Kidney (tissue), 22 donors: ENCODE measurements at places on chromosomes 6 and 20. TPM values are rescaled to one million over a fixed set of nuclear protein-coding genes. Genes with fewer than 3 reads are reported as not detected.

The PARD6B gene
- 9.2 TPM for polyA plus RNA-seq

The SLC29A1 gene
- polyA plus RNA-seq, result 50.1 TPM

The DLK2 gene
- polyA plus RNA-seq, result not detected

DNA sequence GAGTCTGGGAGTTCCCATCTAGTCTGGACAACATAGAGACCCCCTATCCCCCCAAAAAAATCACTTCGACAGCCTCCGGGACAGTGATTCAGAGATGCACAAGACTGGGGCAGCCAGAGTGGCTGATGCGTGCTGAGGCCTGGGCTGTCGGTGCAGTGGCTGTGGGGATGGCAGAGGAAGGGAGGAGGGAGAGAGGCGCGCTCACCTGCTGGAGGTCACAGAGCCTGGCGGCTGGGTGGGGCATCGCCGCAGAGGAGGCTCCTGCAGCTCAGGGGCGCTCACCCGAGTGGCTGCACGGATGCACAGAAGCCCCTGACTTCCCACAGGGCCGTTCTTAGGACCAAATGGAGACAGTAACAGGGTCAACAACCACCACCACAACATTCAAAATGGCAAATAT, 182.8 kb downstream of the SMOC2 start:
- no peak for DNase-seq

DNA sequence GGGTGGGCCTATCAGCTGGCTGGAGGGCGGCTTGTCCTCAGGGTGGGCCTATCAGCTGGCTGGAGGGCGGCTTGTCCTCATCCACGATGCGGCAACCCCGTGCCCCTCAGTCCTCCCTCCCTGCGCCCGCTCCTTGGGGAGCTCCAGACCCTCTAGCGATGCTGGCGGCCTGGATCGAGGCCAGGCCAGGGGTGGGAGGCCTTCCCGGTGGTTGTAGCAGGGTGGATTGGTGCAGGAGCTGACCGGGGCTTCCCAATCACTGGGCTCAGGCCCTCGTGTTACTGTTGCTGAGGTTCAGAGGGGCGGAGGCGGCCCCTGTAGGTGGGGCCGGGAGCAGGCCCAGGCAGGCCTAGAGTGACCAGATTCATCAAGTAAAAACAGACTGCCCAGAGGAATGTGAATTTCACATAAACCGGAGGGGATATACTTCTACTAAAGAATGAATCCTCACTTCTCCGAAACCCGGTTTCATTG, 8.8 kb downstream of the SLC17A9 start:
- no peak for DNase-seq

DNA sequence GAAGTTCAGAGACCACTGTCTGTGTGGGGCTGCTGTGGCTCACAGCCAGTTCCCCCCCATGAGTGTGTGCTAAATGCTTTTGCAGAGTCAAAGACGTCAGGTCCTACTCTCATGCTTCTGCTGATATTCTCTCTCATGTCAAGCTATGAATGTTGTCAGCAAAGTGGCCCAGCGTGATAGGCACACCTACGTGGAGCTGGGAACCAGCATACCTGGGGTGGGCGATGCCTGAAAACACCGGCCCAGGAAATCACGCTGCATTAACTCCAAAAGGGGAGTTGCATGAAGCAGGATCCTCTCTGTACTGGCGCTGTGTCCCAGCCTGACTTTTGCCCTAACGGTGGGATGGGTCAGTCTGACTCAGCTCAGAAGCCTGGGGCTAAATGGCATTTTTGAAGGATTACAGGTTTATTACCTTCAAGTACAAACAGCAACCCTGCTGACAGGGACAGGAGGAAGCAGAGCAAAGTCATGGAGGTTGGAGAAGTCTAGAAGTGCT, 9.0 kb upstream of the MRPS10 start:
- DNase-seq, result peak; percentile 86

DNA sequence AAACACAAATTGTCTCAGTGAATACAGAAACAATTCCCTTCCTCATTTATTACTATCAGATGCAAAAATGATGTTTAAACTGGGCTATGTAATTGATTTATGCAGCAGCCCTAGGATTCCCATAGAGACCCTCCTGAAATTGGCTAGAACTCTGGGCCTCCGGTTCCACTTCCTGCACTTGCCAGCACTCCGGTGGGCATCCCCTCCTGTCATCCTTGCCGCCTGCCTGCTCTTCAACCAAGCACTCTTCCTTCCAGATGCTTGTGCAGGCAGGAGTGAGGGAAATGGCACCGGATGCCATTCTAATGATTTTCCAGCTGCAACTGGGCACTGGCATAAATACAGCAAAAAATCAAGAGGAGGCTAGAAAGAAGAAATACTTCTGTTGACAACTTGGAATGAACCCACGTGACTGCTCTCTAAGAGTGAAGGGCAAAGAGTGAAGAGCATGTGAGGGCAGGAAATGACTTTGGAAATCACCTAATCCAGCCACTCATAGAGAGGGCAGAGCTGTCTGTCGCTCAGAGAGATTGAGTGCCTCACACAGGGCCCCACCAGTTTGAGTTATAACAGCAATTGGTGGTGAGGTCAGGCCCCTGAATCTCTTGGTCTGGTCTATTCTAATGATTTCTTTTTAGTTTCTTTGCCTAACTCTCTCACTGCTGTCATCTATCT, 3.7 kb upstream of the NEDD9 start:
- no peak for DNase-seq

DNA sequence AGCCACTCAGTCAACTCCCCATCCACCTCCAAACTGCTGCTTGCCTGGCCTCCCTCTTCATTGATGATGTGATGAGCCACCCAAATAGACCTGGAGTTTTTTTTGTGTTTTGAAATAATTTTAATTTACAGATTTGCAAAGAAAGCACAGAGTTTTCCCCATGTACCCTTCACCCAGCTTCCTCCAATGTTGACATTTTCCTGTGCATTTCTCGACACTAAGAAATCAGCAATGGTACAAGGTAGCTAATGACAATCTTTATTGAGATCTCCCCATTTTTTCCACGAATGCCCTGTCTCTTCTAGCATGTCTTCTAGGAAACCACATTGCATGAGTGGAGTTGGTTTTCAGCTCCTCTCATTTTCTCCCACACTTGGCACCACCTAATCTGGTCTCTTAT, 30.1 kb downstream of the PPP1R14C start:
- no peak for DNase-seq

GRCh38 chr20:31662372-31662854, 24.7 kb downstream of the COX4I2 start:
- no peak for DNase-seq

- no peak for DNase-seq
These were observed 1009.7 kb upstream of the GJE1 start for GRCh38 chr6:141123049-141123448.

DNA sequence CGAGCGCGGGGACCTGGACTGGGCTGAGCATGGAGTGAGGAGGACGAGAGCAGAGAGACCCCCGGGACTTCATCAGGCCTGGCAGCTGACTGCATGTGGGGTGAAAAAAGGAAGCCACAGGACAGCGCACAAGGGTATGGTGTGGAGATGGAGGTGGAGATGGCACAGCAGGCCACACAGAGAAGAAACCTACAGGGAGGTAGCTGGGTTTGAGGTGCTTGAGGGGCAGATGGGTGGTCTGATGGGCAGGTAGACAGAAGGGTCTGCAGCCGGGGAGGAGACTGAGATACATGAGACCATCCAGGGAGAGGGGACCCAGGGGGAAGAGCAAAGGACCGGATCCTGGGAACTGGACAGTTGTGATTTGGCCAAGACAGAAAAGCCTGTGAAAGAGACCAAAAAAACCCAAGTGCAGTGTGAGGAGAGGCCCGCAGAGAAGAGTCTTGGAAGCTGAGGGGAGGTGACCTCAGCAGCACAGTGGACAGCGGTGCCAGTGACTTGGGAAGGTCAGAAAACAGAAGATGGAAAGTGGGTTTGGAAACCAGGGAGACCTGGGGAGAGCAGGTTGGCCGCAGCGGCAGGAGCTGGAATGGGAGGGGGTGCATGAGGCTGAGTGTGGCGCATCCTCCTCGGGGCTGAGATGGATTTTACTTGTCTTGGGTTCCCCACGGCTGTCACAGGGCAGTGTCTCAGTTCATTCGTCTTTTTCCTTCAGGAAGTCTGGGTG, 5.5 kb downstream of the HLA-DPB1 start:
- no peak for DNase-seq

GRCh38 chr20:48800177-48800576, 27.6 kb downstream of the PREX1 start:
- DNase-seq, result no peak

- no peak for DNase-seq
These were observed 28.9 kb upstream of the ANKEF1 start for GRCh38 chr20:10005885-10006284.

DNA sequence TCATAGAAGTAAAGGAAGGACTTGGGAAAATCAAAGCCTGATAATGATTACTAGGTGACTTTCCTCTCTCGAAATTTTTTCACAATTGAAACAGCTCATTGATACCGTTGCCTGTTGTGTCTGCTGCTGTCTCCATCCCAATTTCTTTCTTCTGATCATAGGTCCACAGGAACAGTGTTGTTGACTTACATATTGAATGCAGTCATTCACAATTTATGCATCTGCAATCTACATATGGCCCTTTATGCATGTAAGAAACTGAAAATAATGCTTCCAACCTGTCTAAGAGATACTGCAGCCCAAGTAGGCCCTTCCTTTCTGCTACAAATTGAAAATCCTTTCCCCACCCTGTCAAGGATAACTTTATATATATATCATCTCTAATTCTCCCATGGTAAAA, 381.3 kb downstream of the PKHD1 start:
- no peak for DNase-seq

DNA sequence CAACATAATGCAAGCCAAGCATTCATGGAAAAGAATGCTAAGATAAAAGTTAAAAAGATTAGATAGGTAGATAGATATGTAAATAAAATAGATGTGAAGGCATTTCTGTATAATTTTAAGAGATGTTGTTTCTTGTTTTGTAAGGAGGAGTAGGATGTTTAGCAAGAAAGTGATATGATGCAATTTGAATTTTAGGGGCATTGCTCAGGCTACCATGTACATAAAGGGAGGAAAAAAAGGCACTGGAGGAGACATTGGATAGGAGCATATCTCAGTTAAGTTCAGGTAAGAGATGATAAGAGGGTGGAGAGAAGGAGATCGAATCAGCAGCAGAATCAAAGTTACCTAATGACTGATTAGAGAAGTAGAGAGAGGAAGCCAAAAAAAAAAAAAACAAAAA, 194.7 kb downstream of the TENT5A start:
- DNase-seq, result no peak

DNA sequence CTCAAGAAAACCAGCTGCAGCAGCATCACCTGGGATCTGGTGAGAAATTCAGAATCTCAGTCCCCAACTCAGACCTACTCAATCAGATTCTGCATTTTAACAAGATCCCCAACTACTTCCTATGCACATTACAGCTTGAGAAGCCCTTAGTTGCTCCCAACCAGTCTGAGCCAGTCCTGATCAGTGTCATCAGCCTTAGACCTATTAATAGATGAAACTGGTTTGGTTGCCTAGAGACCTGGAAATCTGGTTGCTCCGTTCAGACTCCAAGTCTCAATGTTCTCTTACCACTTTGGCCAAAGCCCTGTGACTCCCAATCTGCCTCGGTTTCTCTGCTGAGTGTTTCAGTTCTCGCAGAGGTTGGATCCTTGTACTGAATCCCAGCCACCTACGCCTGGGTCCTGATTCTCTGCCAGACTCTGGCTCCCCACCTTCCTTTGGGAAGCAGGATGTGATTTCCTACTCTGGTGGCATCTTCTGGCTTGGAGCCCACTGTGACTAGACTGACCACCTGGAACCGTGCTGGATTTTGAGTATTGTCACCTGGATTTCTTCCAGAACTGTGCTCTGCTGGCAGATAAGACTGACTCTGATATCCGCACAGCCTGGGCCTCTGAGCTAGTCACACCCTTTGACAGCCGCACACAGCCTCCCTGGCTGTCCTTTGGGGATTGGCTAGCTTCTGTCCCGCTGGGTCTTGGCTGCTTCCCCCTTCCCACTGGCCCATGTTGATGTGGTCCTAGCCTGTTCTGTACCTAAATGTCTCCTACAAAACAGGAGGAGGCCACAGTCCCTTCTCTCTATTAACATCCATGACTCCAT, 20.3 kb upstream of the ATXN1 start:
- no peak for DNase-seq
